NCI-H524 treated with DMSO at 0.1 percent for 48 hours (cell line): ENCODE measurements at places on chromosomes 6 and 20.

GRCh38 chr6:10310826-10311225 is 104.0 kb downstream of the TFAP2A start:
- DNase-seq, result no peak

DNA sequence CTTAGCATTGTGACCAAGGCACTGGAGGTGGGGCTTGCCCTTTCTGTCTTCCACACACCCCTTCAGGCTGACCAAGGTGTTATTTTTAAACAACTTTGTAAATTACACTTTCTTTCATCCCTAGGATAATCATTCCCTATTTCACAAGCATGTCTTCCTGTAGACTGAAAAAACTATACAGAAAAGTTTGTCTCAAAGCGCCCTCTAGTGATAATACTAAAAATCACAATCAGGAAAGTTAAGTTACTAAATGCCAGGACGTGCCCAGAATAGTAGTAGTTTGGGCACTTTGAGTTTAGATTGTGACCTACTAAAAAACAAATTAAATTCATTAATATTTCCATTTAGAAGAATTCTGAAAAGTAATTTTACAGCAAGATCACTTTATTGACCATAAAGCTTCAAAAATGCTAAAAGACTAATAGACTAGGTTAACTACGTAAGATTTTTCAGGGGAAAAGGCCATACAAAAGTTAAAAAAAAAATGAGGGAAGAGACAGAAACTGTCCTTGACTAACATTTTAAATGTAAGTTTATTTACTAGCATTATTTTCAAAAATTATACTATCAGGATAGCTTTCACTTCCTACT is 123.3 kb upstream of the DUSP22 start:
- peak; percentile 27 for DNase-seq

GRCh38 chr20:54219751-54220426 is 12.0 kb downstream of the PFDN4 start:
- DNase-seq, result no peak

DNA sequence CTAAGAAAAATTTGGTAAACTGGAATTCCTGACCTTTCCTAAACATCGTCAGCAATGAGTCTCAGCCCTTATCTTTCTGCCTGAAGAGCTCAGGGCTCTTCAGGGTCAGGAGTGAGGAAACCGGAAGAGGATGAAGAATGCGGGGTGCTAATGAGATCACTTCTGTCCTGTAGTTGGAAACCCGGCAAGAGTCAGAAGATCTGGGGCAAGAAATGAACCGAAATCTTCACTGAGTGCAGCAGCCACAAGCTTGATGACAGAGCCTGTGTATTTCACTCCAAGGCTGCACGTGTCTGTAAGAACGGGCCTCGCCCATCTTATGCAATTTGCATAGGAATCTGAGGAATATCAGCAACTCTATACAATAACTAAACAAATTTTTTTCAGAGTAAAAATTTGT is 60.4 kb upstream of the QKI start:
- no peak for DNase-seq

GRCh38 chr6:40586369-40587201 is 579 bp downstream of the LRFN2 start:
- DNase-seq, result no peak

GRCh38 chr6:4950836-4951533 is 52.9 kb downstream of the RPP40 start:
- DNase-seq, result no peak

GRCh38 chr6:33277663-33278391 is 904 bp downstream of the B3GALT4 start:
- no peak for DNase-seq

- no peak for DNase-seq
These were observed 5.2 kb upstream of the ETV7 start for GRCh38 chr6:36392621-36393020.

- DNase-seq, result no peak
These were observed 34.9 kb upstream of the HEY2 start for GRCh38 chr6:125714441-125715090.

DNA sequence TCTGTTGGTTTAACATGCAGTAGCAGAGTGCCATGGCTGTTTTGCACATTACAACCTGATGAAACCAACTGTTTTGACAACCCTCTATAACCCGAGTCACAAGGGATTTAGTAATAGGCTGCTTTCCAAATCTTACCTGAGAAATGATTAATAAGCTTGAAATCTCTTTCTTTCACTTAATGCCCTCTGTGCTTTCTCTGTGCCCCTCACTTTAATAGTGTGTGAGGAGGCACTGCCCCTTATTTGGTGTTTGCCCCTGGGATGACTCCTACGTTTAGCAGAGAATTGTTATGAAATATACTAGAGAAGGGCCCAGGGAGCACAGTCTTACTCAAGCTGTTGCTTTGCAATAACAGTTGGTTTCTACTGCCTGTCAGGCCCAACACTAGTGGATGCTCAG is 31.0 kb upstream of the PTCHD4 start:
- DNase-seq, result no peak

- peak; percentile 48 for DNase-seq
These were observed 171.4 kb upstream of the ZNF337 start for GRCh38 chr20:25867776-25868649.

DNA sequence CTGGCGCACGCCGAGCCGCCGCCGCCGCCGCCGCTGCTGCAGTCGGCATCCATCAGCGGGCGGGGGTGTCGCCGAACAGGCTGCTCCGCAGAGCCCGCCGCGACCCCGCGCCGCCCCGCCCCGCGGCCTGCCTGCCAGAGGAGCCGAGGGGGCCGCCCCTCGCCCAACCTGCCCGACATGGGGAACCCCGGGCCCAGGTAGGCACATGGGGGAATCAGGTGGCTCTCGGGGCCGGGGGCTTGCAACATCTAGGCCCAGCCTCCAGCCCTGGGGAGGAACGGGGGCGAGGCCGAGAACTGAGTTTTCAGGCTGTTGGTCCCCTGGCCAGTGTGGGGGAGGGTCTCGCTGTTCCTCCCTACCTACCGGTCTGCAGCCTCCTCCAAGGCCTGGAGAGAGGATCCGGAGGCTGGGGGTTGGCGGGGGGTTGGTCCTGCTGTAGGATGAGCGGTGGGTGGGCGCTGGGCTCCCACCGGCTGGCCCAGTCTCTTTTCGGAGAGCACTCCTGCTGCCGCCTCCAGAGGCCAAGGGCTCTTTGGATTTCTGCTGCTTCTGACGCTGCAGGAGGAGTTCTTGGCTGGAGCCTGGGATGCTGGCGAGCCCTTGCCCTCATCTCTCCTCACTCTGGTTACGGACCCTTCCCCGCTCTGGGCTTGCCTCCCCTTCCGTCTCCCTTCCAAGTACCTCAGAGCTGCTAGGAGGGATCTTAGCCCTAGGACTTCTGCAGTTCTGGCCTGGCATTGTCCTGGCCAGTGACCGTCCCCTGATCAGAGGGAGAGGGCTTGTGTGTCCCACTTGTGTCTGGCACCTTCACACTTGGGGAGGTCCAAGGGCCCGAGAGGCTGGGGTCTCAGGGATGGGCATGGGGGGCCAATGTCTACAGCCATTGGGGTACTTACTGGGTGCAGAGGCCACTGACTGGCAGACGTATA is at the start of gene EPB41L1:
TSS of gene EPB41L1 (plus strand) at position 41 of the 929 bp plus-strand sequence. CDS start 19,038 bp downstream, outside the sequence.
- no peak for DNase-seq

- DNase-seq, result peak; percentile 70
These were observed 1.9 kb upstream of the AP5S1 start for GRCh38 chr20:3818155-3819151.

GRCh38 chr6:90319979-90320685 is 23.5 kb upstream of the BACH2 start:
- no peak for DNase-seq

- no peak for DNase-seq
These were observed 306.7 kb downstream of the CDH4 start for GRCh38 chr20:61558726-61559125.

- DNase-seq, result no peak
These were observed 1368.4 kb downstream of the GRIK2 start for GRCh38 chr6:102761872-102762271.

DNA sequence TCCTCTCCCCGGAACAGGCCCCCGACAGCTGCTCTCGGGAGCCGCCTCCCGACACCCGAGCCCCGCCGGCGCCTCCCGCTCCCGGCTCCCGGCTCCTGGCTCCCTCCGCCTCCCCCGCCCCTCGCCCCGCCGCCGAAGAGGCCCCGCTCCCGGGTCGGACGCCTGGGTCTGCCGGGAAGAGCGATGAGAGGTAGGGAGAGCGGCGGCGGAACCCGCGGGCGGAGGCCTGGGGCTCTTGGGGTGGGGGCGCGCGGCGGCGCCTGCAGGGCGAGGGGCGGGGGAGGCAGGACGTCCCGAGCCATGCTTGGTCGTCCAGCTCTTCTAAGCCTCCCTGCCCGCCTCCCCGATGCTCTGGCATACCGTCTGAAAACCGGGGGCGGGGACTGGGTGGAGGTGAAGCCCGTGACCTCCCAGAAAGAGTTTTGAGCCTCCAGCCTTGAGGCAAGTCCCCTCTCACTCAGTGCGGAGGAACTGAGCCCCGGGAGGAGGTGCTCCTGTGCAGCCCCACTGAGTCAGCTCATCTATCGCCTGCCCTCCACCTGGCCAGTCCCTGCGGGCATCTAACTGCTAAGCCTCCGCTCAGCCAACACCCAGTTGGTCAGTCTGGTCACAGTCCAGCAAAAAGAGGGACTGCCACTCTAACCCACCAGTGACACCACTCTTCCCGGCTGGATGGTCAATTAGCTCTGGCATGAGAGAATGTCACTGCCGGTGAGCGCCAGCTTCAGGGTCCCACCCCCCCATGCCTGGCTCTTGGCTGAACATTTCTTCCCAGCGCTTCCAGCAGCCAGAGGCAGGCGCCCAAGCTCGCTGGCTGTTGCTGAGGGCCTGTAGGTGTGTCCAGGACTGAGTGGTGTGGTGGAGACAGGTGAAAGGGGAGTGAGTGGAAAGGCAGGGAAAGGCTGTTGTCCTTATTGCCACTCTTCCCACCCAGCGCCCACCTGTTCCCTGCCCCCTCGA is 482 bp downstream of the DDR1 start:
- no peak for DNase-seq

DNA sequence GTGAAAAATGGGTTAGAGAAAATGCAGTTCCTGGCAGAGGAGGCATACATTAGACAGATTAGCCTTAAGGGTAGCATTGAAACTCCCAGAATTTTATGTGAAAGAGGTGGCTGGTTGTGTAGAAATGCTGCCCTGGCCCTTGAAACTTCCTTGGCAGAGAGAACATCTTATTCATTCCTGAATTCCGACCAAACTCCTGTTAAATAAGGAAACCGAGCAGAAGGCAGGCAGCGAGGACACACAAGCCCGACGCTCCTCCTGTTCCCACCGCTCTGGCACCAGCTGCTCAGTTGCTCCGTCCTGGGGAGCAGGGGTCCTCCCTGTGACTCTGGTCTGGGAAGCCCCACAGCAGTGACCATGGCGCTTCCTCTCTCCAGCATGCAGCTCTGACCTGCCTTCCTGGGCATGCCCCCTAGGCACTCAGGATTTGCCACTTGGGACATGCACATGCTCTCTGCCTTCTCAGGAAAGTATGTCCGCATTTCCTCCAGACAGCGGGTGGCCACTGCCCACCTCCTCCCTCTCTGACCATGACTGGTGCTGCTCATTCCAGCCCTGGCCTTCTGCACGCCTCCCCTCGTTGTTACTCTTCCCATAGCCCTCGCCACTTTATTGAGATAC is 35.2 kb upstream of the CLDN20 start:
- DNase-seq, result no peak

- DNase-seq, result no peak
These were observed 4.2 kb downstream of the SASH1 start for GRCh38 chr6:148346681-148347440.

GRCh38 chr20:10611357-10611756 is 62.4 kb downstream of the JAG1 start:
- no peak for DNase-seq

DNA sequence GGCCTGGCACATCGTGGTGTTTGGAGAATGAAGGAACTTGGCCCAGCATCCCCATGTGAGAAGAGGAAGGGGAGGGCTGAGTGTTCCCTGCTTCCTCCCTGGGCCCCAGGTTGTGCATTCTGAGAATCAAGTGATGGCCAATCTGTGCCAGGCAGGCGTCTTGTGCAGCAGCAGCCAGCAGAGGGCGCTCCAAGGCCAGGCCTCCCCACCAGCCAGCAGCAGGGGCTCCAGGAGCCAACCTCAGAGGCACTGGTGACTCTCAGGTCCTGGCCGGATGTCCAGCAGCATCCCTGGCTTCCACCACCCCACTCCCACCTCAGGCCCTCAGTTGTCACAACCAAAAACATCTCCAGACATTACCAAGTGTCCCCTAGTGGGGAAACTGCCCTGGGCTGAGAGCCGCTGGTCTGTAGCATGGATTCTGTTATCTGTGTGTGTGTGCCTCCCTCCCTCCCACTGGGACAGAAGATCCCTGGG is 192.0 kb downstream of the PREX1 start:
- DNase-seq, result no peak

- DNase-seq, result no peak
These were observed 155.8 kb downstream of the EYA4 start for GRCh38 chr6:133396984-133397348.

DNA sequence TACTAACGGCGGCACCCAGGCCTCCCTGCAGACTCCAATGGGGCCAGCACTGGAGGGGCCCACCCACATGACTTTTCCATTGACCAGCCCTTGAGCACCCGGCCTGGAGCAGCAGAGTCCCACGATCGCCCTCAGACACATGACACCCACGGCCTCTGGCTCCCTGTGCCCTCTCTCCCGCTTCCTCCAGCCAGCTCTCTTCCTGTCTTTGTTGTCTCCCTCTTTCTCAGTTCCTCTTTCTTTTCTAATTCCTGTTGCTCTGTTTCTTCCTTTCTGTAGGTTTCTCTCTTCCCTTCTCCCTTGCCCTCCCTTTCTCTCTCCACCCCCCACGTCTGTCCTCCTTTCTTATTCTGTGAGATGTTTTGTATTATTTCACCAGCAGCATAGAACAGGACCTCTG is 26.1 kb upstream of the FANCE start:
- DNase-seq, result no peak

GRCh38 chr20:30511322-30512030 is 746.0 kb upstream of the DEFB115 start:
- no peak for DNase-seq

- no peak for DNase-seq
These were observed 117.2 kb upstream of the ESR1 start for GRCh38 chr6:151690303-151690702.

GRCh38 chr6:56366141-56366852 is 118.9 kb upstream of the COL21A1 start:
- DNase-seq, result no peak

DNA sequence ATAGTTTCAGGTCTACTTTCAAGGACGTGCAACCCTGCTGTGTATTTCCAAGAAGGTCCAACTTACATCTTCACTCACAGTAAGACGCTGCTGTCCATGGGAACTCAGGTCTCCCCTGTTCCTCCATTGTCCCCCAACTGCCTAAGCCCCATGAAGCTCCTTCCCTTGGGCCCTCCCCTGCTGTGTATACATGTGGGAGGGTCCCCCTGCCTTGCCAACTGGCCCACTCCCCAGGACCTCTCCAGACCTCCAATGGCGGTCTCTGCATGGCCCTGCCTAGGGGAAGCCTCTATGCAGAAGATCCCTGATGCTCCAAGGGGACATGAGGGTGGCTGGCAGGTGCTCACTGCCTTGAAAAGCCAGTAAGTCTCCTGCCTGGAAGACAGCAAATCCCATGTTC is 186.7 kb upstream of the CST7 start:
- no peak for DNase-seq

- no peak for DNase-seq
These were observed 108.6 kb upstream of the SLC2A12 start for GRCh38 chr6:134161041-134161440.
